ENCODE measurements at places on chromosomes 3 and 15. TPM values are rescaled to one million over a fixed set of nuclear protein-coding genes. Genes with fewer than 3 reads are reported as not detected.

Gene PSTPIP1
- total RNA-seq: not detected

Gene DAZL
- total RNA-seq: not detected

Gene RASL12
- total RNA-seq: not detected

Gene CPN2
- total RNA-seq: not detected

Gene TAGLN3
- not detected for total RNA-seq

Gene CFAP100
- not detected for total RNA-seq

Gene CYP8B1
- total RNA-seq: not detected

Gene NPAP1
- not detected for total RNA-seq

Gene KCTD6
- total RNA-seq: 7.2 TPM

Gene DISP2
- under 0.01 TPM for total RNA-seq
